ENCODE measurements at places on chromosomes 16 and 17.

GRCh38 chr17:64304551-64304950 is 41.5 kb upstream of the TEX2 start:
- no peak for DNase-seq

DNA sequence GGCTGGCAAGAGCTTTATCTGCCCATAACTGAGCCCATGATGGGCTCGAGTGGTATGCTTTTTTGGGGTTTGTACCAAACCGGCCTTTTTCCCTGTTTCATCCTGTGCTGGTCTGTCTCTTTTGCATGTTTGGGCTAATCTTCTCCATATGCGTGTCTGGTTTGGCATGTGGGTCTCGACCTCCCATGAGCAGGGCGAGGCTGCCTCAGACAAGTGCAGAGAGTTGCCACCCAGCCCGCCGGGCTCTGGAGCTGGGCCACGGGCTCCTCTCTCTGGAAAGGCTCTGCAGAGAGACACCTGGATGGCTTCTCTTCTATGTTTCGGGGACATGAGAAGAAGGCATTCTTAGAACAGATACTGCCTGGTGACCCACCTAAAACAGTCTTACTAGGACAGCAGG is 67.8 kb upstream of the TBX2 start:
- DNase-seq = no peak

DNA sequence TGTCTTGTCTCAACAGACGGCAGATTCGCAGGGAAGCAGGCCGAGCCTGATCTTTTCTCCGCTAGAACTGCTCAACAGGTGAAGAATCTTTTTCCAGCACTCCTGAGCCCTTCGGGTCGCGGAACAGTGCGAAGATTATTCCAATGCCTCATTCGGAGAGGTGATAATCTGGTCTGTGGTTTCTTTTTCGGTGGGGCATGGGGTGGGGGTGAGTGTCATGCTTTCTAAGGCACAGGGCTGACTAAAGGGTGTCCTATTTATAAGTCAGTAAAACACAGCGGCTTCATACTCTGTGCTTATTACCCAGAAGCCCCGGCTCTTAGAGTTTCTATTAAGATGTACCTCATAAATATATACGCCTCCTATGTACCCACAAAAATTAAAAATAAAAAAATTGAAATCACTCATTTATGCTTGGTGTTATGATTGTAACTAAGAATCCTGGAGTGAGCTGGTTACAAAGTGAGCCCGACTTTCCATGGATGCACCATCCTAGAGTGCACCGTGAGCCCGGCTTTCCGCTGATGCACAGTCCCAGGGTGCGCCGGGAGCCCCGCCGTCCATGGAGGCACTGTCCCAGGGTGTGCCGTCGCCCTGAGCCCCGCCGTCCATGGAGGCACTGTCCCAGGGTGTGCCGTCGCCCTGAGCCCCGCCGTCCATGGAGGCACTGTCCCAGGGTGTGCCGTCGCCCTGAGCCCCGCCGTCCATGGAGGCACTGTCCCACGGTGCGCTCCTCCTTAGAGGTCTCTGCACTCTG is 164.9 kb downstream of the IRX3 start:
- DNase-seq = no peak

DNA sequence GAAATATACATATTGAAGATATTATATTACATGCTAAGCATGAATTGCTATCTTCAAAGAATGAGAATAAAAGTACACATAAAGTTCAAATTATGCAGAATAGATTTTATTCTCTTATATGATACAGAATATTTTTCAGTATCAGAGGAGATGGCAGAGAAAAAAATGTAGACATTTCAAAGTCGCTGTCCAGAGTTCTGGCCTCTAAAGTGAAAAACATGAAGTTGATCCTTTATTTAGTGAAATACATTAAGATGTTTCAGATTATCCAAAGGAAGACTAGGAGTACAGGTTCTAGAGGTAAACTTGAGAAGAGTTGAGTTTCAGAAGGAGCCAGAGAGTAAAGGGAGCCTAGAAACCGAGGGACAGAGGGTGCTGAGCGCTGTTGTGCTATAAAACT is 303.6 kb downstream of the UTP18 start:
- DNase-seq = no peak

DNA sequence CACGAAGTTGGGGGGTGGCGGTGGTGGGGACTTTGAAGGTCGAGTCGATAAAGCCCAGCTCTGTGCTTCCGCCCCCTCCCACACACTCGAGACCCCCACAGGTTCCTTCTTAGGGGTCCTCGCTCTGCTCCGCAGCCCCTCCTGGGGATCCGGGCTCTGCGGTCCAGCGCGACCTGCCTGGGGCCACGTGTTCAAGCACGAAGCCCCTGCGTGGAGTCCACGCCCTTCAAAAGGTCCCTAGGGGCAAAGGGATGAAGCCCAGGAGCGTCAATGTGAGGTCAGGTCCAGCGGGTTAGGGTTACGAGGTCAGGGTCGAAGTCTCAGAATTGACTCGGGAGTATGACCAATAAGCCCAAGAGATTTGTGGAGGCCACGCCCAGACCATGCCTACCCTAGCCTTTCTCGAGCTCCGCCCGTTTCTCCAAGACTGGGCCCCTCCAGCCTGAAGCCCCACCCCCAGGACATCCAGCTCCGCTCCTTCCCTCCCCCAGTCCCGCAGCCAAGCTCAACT is 786 bp upstream of the CACNA1G start:
- DNase-seq = no peak

DNA sequence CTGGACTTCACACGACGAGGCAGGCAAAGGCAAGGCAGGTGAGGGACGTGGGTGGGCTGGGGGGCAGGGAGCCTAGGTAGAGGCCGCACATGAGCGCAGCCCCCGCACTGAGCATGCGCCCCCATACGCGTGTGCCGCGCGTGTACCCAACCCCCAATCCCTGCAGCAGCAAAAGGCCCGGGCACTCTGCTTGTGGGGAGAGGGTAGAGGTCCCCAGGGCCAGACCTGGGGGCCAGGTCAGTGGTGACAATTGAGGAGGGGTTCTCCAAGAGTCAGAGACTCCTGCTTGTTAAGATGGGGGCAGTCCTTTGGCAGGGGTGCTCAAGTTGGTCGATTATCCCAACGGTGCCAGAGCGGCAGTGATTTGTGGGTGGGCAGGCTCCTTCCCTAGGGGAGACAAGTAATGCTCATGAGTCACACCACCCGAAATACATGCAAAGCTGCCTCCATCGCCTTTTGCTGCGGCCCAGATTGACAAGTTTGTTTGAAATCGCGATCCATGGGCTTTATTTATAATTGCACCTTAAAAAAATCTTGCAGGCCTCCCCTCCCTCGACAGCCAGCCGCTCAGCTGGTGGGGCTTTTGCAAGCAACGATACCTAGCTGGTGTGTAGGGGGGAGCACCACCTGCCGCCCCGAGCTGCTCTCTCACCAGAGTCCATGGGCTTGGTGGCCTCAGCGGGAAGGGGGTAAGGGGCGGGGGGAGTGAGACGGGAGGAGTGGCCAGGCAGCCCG is 1.1 kb upstream of the GIT1 start:
- no peak for DNase-seq

- DNase-seq = no peak
These were observed 251.6 kb upstream of the TNRC6C start for GRCh38 chr17:77706938-77707337.

GRCh38 chr16:74107795-74108610 is 188.6 kb upstream of the PSMD7 start:
- peak; percentile 26 for DNase-seq

- no peak for DNase-seq
These were observed 5.2 kb upstream of the PRSS21 start for GRCh38 chr16:2811703-2812471.

DNA sequence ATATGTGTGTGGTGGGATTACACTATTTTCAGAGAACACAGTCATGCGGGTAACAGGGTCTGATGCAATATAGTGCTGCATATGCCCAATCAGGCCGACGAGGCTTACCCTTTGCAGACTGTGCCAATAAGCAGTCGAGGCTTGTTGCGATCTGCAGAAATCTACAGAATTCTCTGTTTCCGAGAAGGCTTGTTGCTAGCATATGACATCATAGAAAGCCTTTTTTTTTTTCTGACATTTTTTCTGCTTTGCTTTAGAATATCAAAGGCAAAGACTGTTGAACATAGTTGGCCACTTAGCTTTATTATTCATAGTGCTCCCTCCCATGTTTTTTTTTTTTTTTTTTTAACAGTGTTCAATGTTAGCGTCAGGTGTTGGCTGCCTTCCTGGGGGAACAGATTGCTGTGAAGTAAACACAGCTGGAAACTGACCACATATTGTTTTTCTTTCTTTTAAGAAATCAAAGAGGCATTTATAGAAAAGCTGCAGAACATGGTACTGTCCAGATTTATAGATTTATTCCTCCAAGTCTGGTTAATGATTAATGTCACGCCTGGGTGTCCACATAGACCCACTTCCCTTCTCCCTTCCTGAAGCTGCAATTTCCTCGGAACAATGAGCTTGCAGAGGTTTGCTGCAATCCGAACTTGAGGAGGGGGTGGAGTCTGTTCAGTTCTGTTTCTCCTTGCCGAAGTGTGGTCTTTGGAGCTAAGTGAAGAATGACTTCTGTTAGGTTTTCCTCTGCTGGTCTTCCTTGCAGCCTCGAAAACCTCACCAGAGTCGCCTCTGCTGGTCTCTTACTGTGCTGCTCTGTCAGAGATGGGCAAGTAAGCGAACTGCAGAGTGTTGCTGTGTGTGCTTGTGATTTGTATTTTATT is 87.3 kb downstream of the MAP2K6 start:
- peak; percentile 58 for DNase-seq

GRCh38 chr16:59339871-59340270 is 605.8 kb upstream of the GOT2 start:
- no peak for DNase-seq

DNA sequence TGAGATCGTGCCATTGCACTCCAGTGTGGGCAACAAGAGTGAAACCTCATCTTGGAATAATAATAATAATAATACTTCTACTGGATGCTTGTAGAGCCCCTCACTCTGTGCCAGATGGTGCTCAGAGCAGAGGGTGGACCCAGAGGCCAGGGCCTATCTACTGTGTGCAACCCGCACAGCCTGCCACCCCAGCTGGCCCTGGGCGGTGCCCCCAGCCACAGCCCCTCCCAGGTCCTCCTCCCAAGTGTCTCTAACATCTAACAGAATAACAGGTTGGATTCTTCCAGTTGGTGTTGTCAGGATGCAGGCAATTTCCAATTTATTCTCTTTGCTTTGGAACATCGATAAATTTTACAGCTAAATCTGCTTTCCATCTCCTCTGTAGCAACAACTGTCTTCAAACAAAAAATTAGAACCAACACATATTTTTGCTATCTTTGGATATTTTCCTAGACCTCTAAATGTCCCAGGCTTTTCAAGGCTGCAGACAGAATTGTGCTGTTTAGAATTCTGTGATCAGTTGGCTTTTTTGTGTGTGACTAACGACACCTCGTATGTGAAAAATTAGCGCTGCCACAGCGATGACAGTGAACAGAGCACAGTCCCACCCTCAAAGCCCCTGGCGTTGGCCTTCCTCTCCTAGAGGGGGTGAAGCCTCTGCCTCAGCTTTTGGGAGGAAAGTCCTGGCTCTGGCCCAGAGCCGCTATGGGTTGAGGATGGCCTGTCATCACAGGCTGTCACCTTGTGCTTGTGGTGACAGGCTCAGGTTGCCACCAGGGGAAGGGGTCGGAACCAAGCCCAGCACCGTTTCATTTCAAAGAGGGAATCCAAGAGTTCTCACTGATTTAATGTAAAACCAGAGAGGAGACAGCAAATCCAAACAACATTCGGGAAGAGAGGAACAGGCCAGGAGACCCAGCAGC is 7.6 kb upstream of the EVPL start:
- no peak for DNase-seq

- DNase-seq = no peak
These were observed 393 bp downstream of the RNF166 start for GRCh38 chr16:88705801-88706228.

DNA sequence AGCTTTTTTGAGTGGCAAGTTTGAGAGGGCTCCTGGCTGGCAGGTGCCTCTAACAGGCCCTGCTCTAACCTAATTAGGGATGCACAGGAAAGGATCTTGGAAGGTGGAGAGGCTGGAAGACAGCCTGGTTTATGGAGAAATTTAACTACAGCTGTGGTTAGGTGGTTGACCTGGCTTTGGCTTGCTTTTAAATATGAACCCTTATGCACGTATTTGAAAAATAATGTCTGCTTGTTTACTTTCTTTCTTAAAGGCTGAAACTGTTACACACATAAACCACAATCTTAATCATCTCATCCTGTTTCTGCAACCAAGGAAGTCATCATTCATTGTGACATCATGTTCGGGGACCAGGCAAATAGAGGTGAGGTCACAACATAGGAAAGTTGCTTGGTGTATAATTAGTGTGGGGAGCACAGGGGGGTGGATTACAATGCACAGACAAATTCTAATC is 23.1 kb upstream of the DHRS13 start:
- no peak for DNase-seq

GRCh38 chr17:62643496-62643895 is 16.0 kb downstream of the MRC2 start:
- no peak for DNase-seq

DNA sequence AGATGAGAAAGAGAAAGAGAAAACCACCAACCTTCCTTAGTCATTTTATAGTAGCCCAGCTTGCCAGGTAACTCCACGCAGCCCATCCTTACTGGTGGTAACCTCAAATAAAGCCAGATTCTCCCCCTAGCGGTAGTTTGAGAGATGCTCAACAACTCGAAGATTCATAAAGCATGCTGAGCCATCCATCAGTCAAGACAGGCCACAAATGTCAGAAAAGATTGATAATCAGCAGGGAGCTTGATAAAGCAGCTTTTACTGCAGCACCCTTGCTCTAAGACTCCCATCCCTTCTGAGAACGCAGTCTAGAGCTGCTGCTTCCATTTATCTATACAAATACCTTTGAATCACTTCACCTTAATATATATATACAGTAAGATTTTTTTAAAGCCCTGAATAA is 451.5 kb upstream of the HSBP1 start:
- peak; percentile 45 for DNase-seq

- no peak for DNase-seq
These were observed 19.9 kb downstream of the SP2 start for GRCh38 chr17:47915776-47916398.

- no peak for DNase-seq
These were observed 26.8 kb downstream of the ITGAM start for GRCh38 chr16:31286421-31287032.

- no peak for DNase-seq
These were observed 49.9 kb downstream of the ADCY7 start for GRCh38 chr16:50316102-50316847.

GRCh38 chr17:74453665-74454196 is 12.7 kb upstream of the CD300A start:
- no peak for DNase-seq

GRCh38 chr17:6110592-6110991 is 40.4 kb downstream of the WSCD1 start:
- DNase-seq = no peak

- peak; percentile 82 for DNase-seq
These were observed 37.0 kb upstream of the ZNF750 start for GRCh38 chr17:82876602-82877379.

- no peak for DNase-seq
These were observed 8.3 kb upstream of the NLK start for GRCh38 chr17:28033972-28034714.

GRCh38 chr17:7929158-7930023 is at the start of gene KCNAB3:
KCNAB3 (minus strand) TSS chr17:7929856; CDS start chr17:7929435, 421 bp downstream.
- DNase-seq = no peak

DNA sequence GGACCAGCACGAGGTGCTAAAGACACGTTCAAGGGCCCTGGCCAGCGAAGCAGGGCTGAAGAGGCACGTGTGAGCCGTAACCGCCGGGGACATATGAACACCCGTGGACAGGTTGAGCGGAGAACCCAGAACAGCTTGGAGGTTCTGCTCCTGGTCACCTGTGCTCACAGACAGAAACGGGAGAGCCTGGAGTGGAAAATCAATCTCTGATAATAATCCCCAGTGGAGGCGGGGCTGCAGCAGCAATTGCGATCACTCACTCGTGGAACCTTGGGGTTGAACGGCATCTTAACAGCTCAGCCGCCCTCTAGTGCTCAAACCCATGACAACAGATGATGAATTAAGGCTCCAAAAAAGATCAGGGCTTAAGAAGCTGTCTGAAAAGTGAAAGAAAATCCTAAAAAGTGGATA is 25.6 kb downstream of the WIPI1 start:
- DNase-seq = no peak

Measured in LNCaP clone FGC (cell line).